LoVo (cell line): ENCODE measurements at places on chromosomes 5 and 9.
A peak's percentile ranks its signal among the peaks of the same experiment; 100 is the strongest.

DNA sequence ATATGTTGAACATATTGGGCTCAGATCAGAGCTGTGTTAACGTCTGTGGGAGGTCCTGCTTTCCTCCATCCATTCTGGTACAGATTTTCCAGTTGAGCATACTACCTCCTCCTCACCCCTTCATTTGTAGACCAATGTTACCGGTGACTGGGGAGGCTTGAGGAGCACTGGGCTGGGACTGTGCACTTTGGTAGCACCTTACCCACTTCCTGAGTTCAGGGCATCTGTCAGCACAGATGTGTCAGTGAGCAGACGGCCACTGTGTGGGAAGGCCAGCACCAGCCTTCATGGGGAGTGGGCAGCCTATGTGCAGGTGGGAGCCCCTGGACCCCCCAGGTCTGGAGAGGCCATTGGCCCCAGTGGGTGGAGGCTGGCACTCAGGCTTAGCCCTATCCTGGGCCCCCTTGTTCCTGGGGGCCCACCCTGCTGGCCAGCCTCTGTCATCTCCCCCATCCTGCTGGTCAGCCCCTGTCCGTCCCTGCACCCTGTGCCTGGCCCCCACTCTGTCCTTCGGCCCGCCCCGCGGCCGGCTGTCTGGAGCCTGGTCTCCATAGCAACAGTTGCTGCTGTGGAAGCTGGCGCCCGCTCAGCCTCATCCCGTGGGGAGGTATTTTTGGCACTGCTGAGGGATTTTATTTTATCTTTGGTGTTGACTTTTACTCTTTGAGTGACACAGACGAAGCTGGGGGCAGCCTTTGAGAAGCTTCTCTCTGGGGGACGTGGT is 21.3 kb downstream of the WNK2 start:
- DNase-seq = no peak

- no peak for DNase-seq
These were observed 59.4 kb upstream of the TNFSF8 start for GRCh38 chr9:114989600-114990410.

- no peak for DNase-seq
These were observed 7.7 kb downstream of the PALM2AKAP2 start for GRCh38 chr9:109787735-109788134.

DNA sequence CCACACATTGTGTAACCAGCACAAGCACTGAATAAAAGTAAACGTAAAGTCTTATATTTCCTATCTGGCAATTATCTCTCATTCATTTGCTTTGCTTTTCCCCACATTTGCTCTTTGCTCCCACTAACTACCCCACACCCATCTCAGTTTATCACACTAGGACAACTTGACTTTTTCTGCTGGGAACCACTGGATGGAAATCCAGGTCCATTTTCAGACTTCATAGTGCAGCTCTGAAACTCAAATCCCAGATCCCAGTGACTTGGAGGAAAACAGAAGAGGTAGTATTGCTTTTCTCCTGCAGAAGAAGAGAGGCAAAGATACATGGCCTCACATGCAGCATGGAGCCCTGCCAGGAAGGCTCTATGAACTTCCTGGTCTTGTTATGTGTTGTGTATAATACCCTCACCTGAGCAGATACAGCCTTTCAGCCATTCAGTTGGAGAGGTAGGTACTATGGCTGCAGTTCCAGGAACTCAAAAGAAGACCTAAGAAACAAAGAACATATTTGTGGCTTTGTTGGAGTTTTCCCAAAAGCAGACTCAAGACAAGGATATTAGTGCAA is 90.0 kb upstream of the NIPBL start:
- no peak for DNase-seq

DNA sequence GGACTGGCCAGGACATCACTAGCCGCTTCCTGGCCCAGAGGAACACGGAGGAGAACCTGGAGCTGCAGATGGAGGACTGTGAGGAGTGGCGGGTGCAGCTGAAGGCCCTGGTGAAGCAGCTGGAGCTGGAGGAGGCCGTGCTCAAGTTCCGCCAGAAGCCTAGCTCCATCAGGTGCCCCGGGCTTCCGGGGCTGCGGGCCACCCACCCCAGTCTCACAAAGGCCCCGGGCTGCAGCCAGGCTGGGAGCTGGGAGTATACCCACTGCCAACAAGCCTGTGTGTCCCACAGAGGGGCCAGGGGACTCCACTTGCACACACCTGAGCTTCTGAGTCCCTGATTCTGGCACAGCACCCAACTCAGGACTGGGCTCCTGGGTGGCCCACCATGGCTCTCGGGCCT is 1.7 kb upstream of the RABL6 start:
- no peak for DNase-seq

- DNase-seq = no peak
These were observed 90.5 kb upstream of the TNC start for GRCh38 chr9:115208501-115208900.

GRCh38 chr5:154324033-154324432 is 121.8 kb upstream of the SAP30L start:
- no peak for DNase-seq

DNA sequence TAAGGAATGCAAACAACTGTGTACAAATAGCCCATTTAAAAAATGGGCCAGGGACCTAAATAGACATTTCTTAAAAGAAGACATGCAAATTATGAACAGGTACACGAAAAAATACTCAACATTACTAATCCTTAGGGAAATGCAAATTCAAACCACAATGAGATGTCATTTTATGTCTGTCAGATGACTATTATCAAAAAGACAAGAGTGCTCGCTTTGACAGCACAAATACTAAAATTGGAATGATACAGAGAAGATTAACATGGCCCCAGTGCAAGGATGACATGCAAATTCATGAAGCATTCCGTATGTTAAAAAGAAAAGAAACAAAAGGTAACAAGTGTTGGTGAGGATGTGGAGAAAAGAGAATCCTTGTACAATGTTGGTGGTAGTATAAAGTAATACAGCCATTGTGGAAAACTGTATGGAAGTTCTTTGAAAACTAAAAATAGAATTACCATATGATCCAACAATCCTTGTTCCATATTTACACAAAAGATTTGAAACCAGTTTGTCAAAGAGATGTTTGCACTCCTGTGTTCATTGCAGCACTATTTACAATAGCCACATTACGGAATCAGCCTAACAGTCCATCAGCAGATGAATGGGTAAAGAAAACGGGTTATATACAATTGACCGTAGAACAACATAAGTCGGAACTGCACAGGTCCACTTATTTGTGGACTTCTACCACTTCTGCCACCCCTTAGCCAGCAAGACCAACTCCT is 47.2 kb upstream of the PCAT7 start:
- no peak for DNase-seq

- DNase-seq = no peak
These were observed 279.5 kb upstream of the PTGER4 start for GRCh38 chr5:40400245-40400644.

DNA sequence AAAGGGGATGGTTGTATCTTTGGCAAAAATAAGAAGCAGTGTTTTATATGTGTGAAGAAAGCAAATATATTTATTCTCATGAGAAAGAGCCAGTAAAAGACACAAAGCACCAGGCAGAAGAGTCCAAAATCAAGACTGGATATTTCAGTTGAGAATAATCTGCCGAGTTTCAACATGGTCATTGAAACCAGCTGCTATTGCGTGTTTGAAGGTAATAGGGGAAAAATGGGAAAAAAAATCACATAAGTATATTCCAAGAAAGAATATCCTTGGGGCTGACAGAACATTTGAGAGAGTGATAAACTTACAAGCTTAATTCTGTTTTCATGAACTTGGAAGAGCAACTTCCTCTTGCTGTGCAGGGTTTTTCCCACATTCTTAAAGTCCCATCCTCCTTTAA is 79.9 kb downstream of the ISOC1 start:
- no peak for DNase-seq

DNA sequence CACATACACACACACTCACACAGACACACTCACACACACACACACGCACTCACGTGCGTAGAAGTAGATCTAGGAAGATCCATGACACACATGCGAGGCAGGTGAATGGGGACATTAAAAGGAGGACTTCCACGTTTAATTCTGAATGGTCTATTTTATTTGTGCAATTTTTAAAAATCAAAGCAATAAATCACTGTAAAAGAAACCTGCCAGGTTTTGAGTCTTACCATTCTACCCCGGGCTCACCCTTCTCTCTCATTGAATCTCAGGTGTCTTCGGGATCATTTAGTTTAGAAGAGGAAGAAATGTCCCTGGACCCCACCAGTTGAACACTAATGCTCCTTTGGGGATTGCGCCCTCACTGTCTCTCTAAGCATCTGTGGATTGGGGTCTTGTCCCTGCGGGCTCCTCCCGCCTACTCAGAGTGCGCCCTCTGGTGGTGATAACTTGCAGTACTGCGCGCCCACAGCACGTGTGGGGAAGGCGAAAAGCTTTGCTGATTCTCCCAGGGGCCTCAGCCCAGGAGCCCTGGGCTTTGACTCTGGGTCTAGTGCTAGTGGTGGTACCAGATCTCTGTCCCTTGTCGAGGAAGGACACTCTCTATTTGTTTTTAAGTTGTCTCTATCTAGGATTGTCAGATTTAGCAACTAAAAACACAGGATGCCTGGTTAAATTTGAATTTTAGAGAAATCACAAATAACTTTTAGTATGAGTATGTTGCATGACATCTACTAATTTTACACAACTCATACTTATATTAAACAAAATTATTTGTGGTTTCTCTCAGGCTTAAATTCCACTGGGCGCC is 34.8 kb downstream of the BOD1 start:
- peak; percentile 12 for DNase-seq

- DNase-seq = peak; percentile 76
These were observed 7.9 kb downstream of the CCL21 start for GRCh38 chr9:34701769-34702736.

GRCh38 chr9:15982182-15982581 is 429.3 kb downstream of the CCDC171 start:
- no peak for DNase-seq

- DNase-seq = no peak
These were observed 86.8 kb downstream of the CAMK4 start for GRCh38 chr5:111310711-111311620.

DNA sequence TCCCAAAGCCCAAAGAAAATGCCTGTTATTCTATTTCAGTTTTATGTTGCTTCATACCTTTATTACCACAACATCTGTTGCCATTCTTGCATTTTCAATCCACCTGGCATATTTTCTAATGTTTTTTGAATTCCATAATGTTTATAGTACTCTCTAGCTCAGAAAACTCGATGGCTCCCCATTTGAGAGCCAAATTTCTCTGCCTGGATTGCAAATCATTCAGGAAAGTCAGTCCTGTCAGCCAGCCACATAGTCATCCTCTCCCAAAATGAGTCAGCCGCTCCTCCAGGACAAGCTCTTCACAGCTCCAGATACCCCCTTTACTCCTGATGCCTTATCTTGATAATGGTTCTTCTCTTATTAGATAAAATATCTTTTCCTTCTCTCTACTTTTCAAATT is 78.2 kb upstream of the ADCY2 start:
- DNase-seq = no peak

DNA sequence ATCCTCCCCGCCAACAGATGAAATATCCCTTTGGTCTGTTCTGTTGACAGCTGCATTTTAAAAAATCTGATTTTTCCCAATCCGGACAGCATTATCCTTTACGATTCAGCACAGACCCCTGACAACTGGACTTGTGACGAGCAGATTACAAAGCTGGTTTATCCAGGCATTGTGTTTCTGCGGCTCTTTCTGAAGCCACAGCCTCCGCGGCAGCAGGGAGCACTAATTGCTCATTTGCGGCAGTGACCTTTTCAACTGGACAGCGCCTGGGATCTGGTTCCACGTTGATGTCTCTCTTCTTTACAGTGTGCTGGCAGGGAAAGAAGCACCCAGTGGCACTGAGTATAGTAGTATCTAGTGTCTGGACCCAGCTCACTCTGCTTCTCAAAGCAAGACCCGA is 351.2 kb downstream of the ZNF608 start:
- no peak for DNase-seq

DNA sequence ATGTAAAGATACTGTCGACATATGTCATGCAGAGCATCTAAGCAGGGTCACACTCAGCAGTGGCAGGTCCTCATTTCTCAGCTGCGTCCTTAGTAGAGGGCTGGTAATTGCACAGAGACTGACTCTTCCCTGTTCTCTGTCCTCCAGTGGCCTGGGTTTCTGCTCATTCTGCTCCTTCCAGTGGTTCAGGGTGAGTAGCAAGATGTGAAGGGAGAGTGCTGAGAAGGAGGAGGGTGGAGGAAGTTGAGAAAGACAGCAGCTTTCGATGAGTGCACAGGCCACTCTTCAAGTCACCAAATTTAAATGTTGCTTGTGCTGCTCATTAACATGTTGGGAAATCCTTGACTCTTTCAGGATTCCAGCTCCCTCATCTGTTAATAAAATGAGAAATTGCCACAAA is 203.9 kb downstream of the FBXL7 start:
- no peak for DNase-seq

GRCh38 chr5:155082401-155082800 is 68.8 kb downstream of the KIF4B start:
- no peak for DNase-seq

DNA sequence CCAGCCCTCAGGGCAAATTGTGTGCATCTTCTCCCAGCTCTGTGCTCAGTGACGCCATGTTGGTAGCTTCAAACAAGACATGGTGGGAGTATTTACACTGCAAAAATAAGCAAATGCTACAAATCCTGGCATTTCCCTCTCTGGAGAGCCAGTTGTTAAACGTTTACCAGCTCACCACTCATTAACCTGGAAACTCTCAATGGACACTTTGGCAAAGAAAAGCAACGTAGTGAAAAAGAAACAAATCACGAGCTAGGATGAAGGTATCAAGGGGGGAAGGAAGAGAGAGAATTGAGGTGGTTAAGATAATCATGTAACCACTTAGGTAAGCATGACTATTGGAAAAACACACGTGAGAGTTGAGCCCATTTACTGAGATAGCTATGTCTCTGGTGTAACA is 72.5 kb downstream of the MRPS30 start:
- DNase-seq = no peak

GRCh38 chr5:152335461-152335860 is 69.6 kb downstream of the NMUR2 start:
- DNase-seq = no peak

DNA sequence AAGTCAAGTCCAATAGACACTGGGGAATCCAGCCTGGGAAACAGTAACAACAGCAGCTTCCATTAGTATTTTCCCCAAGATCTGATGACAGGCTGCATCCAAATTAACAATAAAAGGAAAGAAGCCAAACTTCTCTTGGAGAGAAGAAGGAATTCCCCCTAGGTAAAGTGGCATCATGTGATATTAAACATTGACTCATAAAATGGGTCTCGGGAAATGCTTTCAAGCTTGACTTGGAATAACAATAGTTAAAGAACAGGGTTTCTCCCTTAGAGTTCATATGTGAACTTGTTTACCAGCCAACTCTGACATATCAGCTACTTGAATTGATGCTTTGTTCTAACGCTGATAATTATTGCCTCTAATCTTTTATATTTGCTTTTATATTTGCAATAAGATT is 45.4 kb downstream of the ENTREP1 start:
- no peak for DNase-seq

GRCh38 chr5:32928761-32929160 is 217.6 kb downstream of the NPR3 start:
- no peak for DNase-seq

- DNase-seq = peak; percentile 18
These were observed 10.7 kb upstream of the STK32A start for GRCh38 chr5:147223948-147224791.
